ENCODE measurements at places on chromosomes 13 and 19.

DNA sequence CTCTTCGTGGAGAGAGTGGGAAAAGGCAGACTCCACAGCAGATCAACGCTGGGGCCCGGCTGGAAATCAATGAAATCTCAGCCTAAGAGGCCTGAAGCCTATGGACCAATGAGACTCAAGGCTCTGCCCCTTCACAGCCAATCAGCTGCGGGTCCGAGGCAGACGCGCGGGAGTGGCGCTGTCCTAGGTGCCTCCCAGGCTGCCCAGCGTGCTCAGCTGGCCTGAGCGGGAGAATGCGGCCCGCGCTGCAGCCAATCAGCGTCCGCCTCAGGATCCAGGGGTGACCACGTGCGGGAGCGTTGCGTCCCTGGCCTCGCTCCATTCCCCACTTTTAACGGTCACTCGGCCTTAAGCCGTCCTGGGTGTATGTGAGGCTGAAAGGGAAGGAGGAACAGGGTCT is at the start of gene ZBTB32:
Gene ZBTB32 (plus strand): TSS at position 341 of the 400 bp plus-strand sequence. CDS start 10,069 bp downstream, outside the sequence.
- no peak for DNase-seq

DNA sequence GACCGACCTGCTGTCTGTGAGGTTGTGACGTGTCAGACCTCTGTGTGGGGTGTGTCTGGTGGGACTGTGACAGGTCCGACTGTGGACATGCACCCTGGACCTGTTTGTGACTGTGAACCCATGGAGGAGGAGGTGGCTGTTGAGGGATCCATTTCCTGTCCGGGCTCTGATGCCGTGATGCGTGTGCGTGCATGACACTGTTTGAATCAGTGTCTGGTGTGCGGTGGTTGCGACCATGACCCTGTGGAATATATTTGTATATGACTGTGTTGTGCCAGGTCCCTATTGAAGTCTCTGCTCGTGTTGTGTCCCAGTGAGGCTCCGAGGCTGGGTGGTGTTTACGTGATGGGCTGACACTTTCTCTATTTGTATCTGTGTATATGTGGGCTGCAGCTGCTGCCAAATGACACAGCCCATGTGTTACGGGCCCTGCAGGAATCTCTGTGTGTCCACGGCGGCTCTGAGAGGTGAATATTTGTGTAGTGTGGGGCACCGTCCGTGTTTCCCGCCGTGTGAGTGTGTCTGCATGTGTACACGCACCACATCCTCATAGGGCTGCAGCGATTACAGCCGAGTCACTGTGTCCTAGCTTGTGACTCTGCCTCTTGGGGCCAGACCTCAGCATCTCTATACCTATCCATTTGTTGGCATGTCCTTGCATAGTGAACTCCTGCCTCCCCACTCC is 18.3 kb downstream of the CCDC97 start:
- no peak for DNase-seq

DNA sequence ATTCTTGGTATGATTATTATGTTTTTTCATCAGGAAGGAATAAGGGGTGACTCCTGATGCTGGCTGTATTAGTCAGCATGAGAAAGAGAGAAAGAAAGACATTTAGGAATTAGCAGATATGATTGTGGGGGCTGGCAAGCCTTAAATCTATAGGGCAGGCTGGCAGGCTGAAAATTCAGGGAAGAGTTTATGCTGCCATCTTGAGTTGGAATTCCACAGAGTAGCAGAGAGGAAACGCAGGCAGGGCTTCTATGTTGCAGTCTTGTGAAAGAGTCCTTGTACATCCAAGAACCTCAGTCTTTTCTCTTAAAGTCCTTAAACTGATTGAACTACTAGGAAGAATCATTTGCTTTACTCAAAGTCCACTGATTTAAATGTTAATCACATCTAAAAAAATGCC is 262.7 kb upstream of the SLC10A2 start:
- DNase-seq = no peak

DNA sequence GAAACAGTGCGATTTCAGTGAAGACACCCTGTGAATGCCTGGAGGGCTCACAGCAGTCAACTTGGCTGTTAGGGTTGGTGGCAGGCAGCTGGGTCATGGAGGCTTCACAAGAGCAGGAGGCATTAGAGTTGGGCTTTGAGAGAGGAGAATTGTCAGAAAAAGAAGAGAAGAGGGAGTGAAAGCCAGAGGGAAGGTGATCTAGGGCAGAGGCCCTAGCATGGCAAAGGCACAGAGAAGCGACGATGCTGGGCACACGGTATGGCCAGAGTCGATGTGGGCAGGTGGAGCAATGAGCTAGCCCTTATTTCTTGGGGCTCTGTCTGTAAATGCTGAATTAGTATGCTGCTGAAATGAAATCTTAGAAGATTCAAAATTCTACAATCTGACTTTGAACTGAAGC is 52.6 kb upstream of the OLFM4 start:
- DNase-seq = no peak

GRCh38 chr19:2424686-2425621 is 2.4 kb downstream of the TIMM13 start:
- no peak for DNase-seq

DNA sequence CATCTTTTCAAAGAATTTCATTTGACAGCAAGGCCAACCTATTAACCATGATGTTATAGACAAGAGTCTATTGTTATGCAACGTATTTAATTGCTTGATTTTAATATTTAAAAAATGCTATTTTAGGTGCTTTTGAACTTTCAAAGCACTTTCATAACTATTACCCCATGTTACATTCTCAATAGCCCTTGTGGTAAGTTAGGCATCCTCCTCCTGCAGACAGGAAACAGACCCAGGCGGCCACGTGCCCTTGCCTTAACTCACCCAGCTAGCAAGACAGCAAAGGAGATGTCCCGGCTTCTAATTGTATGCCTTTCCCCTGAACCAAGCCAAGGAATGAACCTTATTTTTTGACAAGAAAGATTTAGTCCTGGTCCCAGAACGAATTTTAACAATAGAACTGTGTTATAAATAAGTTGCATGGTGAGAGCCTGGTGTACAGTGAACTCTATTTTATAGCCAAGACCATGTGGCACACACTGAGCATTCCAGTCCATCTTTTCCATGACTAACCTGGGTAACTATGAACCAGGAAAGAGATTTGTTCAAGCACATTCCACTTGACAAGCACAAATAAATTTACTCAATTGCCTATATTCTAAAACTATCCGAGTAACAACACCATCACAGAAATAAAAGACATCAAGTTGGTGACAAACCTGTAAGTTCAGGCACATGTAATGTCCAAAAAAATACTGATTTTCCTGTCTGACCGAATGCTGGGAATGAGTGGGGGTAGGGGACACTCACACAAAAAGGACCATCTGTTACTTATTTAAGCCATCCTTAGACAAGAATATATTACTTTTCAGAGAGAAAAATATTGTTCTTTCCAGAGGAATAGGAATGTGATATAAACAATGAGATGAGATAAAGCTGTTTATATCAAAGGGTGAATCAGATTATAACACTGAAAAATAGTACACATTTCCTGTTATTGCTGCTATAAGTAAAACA is 163.0 kb downstream of the EFNB2 start:
- DNase-seq = no peak

- DNase-seq = no peak
Measured at GRCh38 chr19:29266001-29266400, 53.0 kb upstream of the UQCRFS1 start.

GRCh38 chr19:16927883-16928282 is 39.1 kb downstream of the F2RL3 start:
- DNase-seq = no peak

GRCh38 chr19:51807111-51807701 is 12.2 kb downstream of the FPR3 start:
- DNase-seq = no peak

All from activated CD4-positive, alpha-beta T cell treated with anti-CD3 and anti-CD28 coated beads, Interleukin-2, amount 50 U/mL, for 1 hour (primary cell).